Activated CD4-positive, alpha-beta T cell treated with anti-CD3 and anti-CD28 coated beads, Interleukin-2, amount 10 ng/mL, durations not matched to agents 7 days and 5 days (primary cell): ENCODE measurements at places on chromosomes 11 and 22. TPM values are rescaled to one million over a fixed set of nuclear protein-coding genes. Genes with fewer than 3 reads are reported as not detected.

GRCh38 chr11:123330471-123330870 lies 99.6 kb upstream of the GRAMD1B start:
- no peak for DNase-seq
- no peaks in the 10 kb centered on the region for H3K36me3 ChIP-seq
- H3K27me3 ChIP-seq = peaks cover 7% of the 10 kb centered on the region
- H3K4me3 ChIP-seq = no peak overlapping the region
- H3K27ac ChIP-seq = no peak overlapping the region

- H3K27me3 ChIP-seq = peaks cover 36% of the 10 kb centered on the region
- DNase-seq = no peak
- no peaks in the 10 kb centered on the region for H3K4me1 ChIP-seq
- no peaks in the 10 kb centered on the region for H3K36me3 ChIP-seq
Measured at GRCh38 chr11:76843907-76844306, 16.8 kb upstream of the ACER3 start.

DNA sequence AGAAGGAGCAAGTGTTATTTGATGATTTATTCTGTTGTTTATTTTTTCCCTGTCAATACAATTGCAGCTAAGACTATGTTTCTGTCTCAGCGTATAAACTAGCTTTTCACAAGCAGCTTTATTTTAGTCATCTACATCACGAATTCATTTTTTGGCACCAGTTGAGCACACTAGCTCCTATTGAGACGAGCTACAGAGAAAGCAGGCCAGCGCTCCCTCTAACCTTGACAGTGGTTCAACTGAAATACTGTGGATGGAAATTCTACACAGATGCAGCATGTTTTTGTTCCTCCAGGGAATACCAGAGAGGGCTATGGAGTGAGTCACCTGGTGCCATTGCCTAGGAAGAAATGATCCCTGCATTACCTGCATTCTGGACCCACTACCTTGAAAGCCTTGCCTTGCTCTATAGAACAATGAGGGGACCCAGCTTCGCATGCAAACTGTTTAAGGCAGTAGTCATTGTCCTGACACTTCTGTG lies 108.2 kb upstream of the ARHGAP42 start:
- no peaks in the 10 kb centered on the region for H3K36me3 ChIP-seq
- DNase-seq = no peak
- no peak overlapping the region for H3K27ac ChIP-seq
- H3K4me3 ChIP-seq = no peak overlapping the region
- peaks cover 1% of the 10 kb centered on the region for H3K27me3 ChIP-seq

- H3K36me3 ChIP-seq = no peaks in the 10 kb centered on the region
- H3K27me3 ChIP-seq = peaks cover 5% of the 10 kb centered on the region
- H3K27ac ChIP-seq = no peak overlapping the region
- no peak overlapping the region for H3K4me3 ChIP-seq
- H3K4me1 ChIP-seq = peaks cover 8% of the 10 kb centered on the region
- no peak for DNase-seq
Measured at GRCh38 chr11:59532620-59533019, 21.3 kb downstream of the OR4D9 start.

- H3K27ac ChIP-seq = no peak overlapping the region
- H3K36me3 ChIP-seq = no peaks in the 10 kb centered on the region
- H3K27me3 ChIP-seq = no peaks in the 10 kb centered on the region
- H3K4me3 ChIP-seq = no peak overlapping the region
- DNase-seq = no peak
Measured at GRCh38 chr11:112348480-112349029, 87.9 kb upstream of the PLET1 start.

- no peak overlapping the region for H3K27ac ChIP-seq
- H3K4me1 ChIP-seq = peaks cover 10% of the 10 kb centered on the region
- H3K27me3 ChIP-seq = peaks cover 6% of the 10 kb centered on the region
- no peaks in the 10 kb centered on the region for H3K36me3 ChIP-seq
Measured at GRCh38 chr11:130765951-130766649, 150.2 kb downstream of the SNX19 start.

GRCh38 chr11:78248191-78248590 lies 59.5 kb downstream of the USP35 start:
- H3K4me3 ChIP-seq = no peak overlapping the region
- peaks cover 16% of the 10 kb centered on the region for H3K36me3 ChIP-seq
- peaks cover 15% of the 10 kb centered on the region for H3K4me1 ChIP-seq
- H3K27ac ChIP-seq = no peak overlapping the region

DNA sequence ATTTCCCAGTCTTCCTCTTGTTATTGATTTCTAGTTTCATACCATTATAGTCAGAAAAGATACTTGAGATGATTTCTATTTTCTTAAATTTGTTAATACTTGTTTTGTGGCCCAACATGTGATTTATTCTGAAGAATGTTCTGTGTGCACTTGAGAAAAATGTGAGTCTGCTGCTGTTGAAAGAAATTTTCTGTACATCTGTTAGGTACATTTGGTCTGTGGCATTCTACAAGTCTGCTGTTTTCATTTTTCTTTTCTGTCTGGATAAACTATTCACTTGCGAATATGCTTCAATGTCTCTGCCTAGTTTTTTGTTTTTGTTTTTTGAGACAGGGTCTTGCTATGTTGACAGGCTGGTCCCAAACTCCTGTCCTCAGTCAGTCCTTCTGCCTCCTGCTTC lies 26.4 kb upstream of the LUZP2 start:
- DNase-seq = no peak
- H3K4me3 ChIP-seq = no peak overlapping the region
- H3K4me1 ChIP-seq = no peaks in the 10 kb centered on the region
- no peaks in the 10 kb centered on the region for H3K36me3 ChIP-seq

DNA sequence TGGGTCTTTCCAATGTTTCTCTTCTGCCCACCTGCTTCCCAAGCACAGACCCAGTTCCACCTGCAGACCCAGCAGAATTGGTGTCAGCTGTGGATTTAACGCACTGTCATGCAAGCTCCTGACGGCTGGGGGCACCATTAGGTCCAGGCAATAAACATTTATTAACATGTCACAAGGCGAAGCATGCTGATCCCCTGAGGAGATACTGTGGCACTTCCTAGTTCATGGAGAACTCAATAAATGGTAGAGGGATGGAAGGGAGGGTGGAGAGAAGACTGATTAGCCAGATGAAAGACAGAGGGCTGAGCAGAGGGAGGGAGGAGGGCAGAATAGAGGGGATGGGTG lies 68.3 kb upstream of the TSPAN18 start:
- DNase-seq = peak; percentile 27
- no peaks in the 10 kb centered on the region for H3K36me3 ChIP-seq
- H3K27ac ChIP-seq = no peak overlapping the region
- peaks cover 18% of the 10 kb centered on the region for H3K4me1 ChIP-seq
- H3K27me3 ChIP-seq = peaks cover 9% of the 10 kb centered on the region
- no peak overlapping the region for H3K4me3 ChIP-seq

- H3K27ac ChIP-seq = no peak overlapping the region
- no peak for DNase-seq
- H3K4me1 ChIP-seq = peaks cover 9% of the 10 kb centered on the region
- peaks cover 9% of the 10 kb centered on the region for H3K27me3 ChIP-seq
Measured at GRCh38 chr11:3223932-3224381, 5.3 kb upstream of the MRGPRG start.

GRCh38 chr11:30853439-30853838 lies 267.3 kb upstream of the MPPED2 start:
- no peak overlapping the region for H3K27ac ChIP-seq
- no peaks in the 10 kb centered on the region for H3K36me3 ChIP-seq
- no peak overlapping the region for H3K4me3 ChIP-seq
- no peaks in the 10 kb centered on the region for H3K27me3 ChIP-seq
- no peaks in the 10 kb centered on the region for H3K4me1 ChIP-seq

- no peak overlapping the region for H3K4me3 ChIP-seq
- no peaks in the 10 kb centered on the region for H3K27me3 ChIP-seq
- no peak overlapping the region for H3K27ac ChIP-seq
- no peak for DNase-seq
Measured at GRCh38 chr22:23841736-23842445, 3.1 kb upstream of the DERL3 start.

GRCh38 chr11:2564008-2564530 lies 119.3 kb downstream of the KCNQ1 start:
- H3K4me1 ChIP-seq = no peaks in the 10 kb centered on the region
- H3K36me3 ChIP-seq = no peaks in the 10 kb centered on the region
- H3K27ac ChIP-seq = no peak overlapping the region
- H3K27me3 ChIP-seq = no peaks in the 10 kb centered on the region
- no peak overlapping the region for H3K4me3 ChIP-seq
- no peak for DNase-seq

GRCh38 chr22:43658823-43659222 lies 153.3 kb downstream of the EFCAB6 start:
- H3K4me3 ChIP-seq = no peak overlapping the region
- no peak for DNase-seq
- H3K36me3 ChIP-seq = no peaks in the 10 kb centered on the region
- no peak overlapping the region for H3K27ac ChIP-seq
- H3K27me3 ChIP-seq = no peaks in the 10 kb centered on the region
- H3K4me1 ChIP-seq = no peaks in the 10 kb centered on the region

- H3K36me3 ChIP-seq = no peaks in the 10 kb centered on the region
- H3K4me1 ChIP-seq = peaks cover 5% of the 10 kb centered on the region
- no peak overlapping the region for H3K4me3 ChIP-seq
- no peak overlapping the region for H3K27ac ChIP-seq
- H3K27me3 ChIP-seq = peaks cover 5% of the 10 kb centered on the region
- no peak for DNase-seq
Measured at GRCh38 chr11:32659672-32660071, 76.0 kb downstream of the EIF3M start.

Gene SCUBE1
- total RNA-seq = not detected

Gene CDC42EP1
- 0.30 TPM for total RNA-seq

Gene OR8D1
- not detected for total RNA-seq

Gene ALDH3B2
- total RNA-seq = not detected

Gene GSTP1
- total RNA-seq = 194 TPM

Gene CCDC87
- total RNA-seq = not detected

Gene LARGE2
- total RNA-seq = 0.44 TPM

Gene KMT5B
- 28.1 TPM for total RNA-seq

Gene KREMEN1
- total RNA-seq = 0.15 TPM
